ENCODE measurements at places on chromosomes 7 and 10.

DNA sequence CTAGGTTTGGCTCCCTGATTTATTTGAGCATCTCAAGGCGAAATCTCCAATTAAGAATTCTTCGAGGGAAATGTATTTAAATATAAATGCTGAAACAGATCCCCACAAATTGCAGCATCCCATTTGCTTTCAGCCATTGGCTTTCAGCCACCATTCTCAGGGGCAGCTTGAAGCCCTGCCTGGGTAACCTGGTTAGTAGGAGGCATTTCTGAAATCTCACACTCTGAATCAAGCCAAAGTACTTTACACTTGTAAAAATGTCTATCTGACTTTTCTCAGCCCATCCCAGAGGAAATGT, 49.1 kb downstream of the GCC1 start:
- DNase-seq, result no peak

GRCh38 chr10:97858001-97858439, 8.4 kb downstream of the GOLGA7B start:
- DNase-seq, result no peak

DNA sequence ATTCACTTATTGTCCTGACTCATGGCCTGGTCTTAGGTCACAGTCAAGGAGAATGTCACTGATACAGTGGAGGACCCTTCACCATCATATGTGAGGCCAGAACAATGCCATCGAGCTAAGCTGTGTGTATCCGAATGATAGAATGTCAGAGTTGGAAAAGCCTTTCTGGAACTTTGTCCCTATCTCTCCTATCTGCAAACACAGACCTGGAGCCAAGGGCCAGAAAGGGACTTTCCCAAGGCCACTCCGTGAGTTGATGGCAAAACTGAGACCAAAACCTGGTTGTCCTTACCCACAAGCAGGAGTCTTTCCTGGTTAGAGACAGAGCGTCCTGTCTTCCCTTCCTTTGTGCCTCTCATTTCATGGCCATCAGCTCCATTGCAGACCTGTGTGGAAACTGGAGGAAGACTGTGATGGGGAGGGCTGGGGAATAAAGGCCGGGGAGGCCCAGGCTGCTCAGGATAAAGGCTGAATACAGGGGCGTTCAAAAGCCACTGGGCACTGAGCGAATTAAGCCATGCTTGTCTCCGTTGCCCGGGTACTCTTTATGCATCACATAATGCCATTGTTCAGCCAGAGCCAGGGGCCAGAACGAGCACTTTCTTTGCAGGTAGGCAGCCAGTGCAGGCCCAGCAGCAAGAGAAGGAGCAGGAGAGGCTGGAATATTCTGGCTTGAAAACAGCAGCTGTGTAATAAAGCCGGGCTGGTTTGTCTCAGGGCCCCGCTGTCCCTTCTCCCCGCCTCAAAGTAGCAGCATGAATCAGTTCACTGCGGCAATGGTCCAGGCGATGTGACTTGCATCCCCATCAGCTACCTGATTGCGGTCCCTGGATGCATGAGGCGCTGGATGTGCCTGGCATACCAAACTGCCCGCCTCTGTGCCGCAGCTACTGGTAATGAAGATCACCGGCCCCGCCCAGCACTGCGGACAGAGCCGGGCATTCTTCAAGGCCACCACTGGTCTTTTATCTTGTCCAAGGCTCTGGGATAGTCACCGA, 143.0 kb downstream of the RPS24 start:
- no peak for DNase-seq

GRCh38 chr10:71776481-71776925, 3.2 kb upstream of the VSIR start:
- no peak for DNase-seq

GRCh38 chr7:142626420-142627035, 122.7 kb upstream of the PRSS1 start:
- DNase-seq, result peak; percentile 17
